Stimulated activated effector memory CD8-positive, alpha-beta T cell treated with anti-CD3 and anti-CD28 coated beads, Interleukin-12 subunit alpha, Interleukin-12 subunit beta, amount 100 ng/mL, for 72 hours (primary cell): ENCODE measurements at places on chromosomes 3 and 15.

DNA sequence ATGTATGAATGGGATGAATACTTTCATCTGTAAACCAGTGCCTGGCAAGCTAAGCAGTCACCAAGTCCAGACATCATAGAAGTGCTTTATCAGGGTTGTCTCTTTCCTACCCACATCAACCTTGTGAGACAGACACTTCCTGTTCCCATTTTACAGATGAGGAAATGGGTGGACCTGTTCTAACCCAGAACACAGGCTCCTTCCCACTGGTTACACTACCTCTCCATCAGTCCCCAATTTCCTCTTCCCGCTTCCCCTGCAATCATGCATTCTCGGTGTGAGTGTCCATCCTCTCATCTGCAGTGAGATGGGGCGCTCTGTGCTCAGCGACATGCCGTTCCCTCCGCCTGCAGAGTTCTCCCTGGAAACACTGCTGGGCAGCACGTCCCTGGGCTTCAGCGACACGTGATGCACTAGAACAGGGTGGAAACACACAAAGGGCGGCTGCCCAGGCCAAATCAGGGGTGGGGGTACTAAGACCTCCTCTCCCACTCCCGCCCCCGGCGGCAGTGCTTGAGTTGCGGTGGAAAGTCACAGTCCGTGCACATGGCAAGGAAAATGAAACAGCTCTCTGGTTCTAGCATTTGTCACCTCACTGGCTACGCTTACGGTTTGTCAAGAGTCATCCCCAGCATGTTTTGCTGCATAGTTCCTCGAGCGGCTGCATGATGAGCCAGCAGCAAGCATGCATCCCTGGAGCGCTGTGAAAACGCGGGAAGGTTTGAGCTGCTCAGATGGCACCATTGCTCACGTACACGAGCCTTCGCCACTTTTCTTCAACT is 201.1 kb downstream of the ADAMTS17 start:
- DNase-seq = no peak

DNA sequence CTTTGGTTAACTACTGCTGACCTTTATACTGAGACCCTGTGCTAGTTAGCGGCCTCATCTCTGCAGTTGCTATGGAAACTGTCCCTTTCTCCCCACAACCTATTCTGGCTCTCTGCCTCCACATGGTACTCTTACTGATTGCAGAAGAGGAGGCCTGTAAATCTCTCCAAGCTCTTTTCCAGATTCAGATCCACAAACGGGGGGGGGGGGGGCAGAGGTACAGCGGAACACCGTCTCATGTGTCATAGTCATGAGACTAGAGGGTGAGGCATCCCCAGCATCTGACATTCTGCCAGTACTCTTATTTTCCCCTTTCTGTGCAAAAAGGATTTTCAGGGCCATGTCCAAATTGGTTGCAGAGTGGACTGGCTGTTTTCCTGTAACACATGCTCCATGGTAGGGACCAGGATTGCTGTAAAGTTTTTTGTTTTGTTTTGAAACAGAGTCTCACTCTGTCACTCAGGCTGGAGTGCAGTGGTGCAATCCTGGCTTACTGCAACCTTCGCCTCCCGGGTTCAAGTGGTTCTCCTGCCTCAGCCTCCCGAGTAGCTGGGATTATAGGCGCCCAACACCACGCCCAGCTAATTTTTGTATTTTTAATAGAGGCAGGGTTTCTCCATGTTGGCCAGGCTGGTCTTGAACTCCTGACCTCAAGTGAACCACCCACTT is 8.3 kb upstream of the MAP1A start:
- no peak for DNase-seq

- DNase-seq = no peak
Measured at GRCh38 chr15:69724333-69724732, 271.7 kb downstream of the RPLP1 start.

GRCh38 chr3:159771865-159772611 is 216.6 kb upstream of the IL12A start:
- DNase-seq = no peak
